Motor neuron (in vitro differentiated cells): ENCODE measurements at places on chromosomes 4 and X.
A peak's percentile ranks its signal among the peaks of the same experiment; 100 is the strongest.

DNA sequence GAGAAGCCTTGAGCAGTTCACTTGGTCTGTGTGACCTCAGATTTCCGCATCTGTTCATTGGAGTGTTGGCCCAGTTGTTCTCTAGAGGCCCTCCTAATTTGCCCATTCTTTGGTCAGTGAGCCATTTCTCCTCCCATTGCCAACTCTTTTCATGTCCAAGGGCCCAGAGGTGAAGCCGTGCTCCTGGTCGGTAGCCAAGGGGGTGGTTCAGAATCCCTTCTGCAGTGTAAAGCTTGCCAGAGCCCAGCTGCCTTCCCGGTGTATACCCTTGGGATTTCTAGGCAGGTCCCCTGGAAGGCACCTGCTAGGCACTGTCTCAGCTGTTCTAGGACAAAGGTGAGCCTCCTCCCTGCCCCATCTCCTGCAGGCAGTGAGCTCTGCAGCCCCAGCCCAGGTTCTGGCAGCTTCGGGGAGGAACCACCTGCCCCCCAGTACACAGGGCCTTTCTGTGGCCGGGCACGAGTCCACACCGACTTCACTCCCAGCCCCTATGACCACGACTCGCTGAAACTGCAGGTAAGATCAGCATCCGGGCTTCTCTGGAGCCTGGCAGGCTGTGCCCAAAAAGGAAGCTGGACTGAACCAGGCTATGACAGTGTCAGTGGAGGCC, 12.3 kb downstream of the SASH3 start:
- ATAC-seq = no peak

- peak; percentile 76 for ATAC-seq
Observed at GRCh38 chr4:97670703-97671269, 472.5 kb downstream of the STPG2 start.

DNA sequence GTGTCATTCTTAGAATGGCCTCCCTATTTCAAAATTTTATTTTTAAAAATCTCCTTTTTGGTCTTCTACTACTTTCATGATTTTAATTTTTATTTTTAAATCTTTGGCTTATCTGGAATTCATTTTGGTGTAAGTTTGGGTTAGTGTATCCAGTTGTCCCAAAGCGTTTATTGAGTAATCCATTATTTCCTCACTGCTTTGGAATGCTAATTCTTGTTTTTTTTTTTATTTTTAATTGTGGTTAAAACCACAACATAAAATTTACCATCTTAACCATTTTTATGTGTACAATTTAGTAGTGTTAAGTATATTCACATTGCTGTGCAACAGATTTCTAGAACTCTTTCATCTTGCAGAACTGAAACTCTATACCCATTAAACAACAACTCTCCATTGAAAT, 8.7 kb downstream of the CITED1 start:
- ATAC-seq = no peak

DNA sequence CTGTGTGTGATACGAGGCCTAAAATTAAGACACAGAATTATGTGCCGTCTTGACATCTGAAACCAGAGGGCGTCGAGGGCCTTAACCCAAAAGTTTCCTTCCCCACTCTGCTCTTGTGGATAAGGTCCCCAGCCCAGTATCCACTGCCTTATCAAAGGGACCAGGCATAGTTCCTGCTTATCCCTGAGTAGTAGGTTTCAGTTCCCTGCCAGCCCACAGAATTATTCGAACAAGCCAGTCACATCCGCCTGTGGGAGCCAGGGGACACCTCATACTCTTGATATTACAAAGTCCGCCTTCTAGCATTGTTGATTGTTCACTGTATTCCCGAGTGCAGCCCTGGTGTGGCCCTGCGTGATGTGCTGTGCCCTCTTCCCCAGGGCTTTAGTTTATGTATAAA, 5.4 kb upstream of the MMRN1 start:
- ATAC-seq = no peak

GRCh38 chrX:130162094-130162735, 3.4 kb downstream of the AIFM1 start:
- ATAC-seq = no peak

- ATAC-seq = no peak
Observed at GRCh38 chr4:93018243-93018642, 714.5 kb downstream of the GRID2 start.

GRCh38 chr4:169293343-169294176, 22.8 kb upstream of the SH3RF1 start:
- no peak for ATAC-seq

GRCh38 chr4:21195682-21196081, 495.4 kb downstream of the PACRGL start:
- ATAC-seq = no peak

DNA sequence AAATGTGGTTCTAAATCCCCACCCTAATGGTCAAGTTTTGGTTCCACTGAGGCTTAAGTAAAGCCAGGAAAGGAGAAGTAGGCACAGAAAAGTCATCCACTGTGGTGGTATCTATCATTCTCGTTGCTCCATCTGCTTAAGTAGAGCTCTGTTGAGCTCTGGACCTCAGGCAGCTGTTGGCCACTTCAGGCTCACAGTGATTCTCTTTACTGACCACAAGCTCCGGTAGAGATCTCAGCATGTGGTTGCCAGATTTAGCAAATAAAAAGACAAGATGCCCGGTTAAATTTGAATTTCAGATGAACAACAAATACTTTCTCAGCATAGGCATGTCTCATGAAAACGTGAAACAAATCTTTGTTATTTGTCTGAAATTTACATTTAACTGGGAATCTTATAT, 132.3 kb upstream of the PTCHD1 start:
- peak; percentile 93 for ATAC-seq
